ENCODE measurements at places on chromosomes 1 and 21.

DNA sequence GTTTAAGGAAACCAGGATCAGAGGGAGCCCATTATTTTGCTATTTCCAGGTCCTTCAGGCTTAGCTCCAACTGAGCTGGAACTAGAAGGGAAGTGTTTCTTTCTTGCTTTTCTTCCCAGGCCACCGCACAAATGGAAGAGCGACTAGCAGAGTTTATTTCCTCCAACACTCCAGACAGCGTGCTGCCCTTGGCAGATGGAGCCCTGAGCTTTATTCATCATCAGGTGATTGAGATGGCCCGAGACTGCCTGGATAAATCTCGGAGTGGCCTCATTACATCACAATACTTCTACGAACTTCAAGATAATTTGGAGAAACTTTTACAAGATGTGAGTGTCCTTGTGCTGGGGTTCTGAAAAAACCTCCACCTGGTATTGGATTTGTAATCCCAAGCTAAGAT, 121.8 kb downstream of the PIK3R3 start:
- DNase-seq: no peak

DNA sequence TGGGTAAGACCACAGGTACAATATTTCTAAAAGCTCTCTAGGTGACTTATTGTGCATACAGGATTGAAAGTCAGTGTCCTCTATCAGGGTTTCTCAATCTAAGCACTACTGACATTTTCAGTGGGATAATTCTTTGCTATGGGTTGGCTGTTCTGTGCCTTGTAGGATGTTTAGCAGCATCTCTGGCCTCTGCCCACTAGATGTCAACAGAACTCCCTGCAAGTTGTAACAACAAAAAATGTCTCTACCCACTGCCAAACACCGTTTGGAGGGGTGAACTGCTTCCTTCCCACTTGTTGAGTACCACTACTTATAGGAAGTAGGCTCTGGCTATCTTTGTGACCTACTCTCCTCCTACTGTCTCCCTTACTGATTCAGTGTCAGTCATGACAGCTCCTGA, 90.1 kb upstream of the ZRANB2 start:
- no peak for DNase-seq

DNA sequence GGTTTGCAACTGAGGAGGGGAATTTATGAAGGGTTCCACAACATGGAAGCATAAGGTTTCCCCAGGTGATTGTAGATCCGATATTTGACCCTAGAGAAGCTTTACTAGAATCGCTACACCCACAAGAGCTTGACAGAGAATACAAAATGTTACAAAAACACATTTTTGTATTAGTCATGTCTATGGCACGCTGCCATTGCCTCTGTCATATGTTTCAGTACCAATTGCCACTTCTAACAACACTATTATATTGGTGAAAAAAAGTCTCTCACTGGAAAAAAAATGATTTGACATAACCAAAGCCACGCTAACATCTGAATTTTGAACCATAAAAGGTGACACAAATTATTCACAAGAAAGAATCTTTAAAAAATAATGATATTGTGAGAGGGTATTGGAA, 214.5 kb downstream of the KCNT2 start:
- DNase-seq: no peak

DNA sequence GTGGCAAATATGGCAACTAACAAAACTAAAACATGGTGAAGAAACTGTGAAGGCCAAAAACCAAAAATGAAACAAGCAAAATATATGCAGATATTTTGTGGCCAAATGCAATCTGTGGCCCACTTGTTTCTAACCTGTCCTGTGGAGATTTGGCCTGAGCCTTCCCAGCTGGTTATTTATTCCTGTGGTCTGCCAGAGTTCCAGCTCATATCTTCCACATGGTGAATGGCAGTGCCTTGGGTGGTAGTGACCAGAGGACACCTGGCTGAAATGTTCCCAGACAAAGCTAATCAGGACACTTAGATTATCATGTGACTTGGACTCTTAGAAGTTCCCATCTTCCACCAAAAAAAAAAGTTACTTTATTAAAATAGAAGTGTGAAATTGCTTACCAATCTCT, 39.7 kb downstream of the RNASEL start:
- no peak for DNase-seq

DNA sequence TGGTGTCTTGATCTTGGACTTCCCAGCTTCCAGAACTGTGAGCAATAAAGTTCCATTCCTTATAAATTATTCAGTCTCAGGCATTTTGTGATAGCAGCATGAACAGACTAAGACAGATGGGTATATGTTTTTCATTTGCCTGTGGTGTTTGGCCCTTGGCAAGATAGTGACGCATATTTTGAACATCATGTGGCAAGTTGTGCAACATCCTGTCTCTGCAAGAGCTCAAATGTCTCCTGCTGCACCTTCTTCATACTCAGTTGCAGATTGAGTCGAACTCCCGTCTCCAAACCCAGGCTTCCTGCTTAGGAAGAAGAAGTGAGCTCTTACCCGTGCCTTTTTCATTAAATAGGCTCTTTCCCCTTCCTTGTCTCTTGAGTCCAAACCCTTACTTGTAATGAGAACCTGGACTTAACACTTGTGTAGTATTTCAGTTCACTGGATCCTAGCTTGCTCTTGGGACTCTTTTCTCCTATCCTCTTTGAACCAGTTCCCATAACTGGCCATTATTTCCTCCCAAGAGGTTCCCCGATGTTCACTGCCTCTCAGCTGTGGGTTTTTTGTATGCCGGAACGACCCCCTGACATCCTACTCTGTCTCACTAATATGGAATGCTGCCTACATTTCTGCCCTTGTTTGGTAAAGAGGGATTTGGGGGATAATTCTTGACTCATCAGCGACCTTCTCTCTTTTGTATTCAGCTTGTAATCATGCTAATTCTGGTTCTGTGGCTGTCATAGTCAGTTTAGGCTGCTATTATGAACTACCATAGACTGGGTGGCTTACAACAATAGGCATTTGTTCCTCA, 125.0 kb upstream of the KCNK2 start:
- DNase-seq: no peak

GRCh38 chr1:44632598-44632997, 41.7 kb downstream of the TMEM53 start:
- DNase-seq: no peak

DNA sequence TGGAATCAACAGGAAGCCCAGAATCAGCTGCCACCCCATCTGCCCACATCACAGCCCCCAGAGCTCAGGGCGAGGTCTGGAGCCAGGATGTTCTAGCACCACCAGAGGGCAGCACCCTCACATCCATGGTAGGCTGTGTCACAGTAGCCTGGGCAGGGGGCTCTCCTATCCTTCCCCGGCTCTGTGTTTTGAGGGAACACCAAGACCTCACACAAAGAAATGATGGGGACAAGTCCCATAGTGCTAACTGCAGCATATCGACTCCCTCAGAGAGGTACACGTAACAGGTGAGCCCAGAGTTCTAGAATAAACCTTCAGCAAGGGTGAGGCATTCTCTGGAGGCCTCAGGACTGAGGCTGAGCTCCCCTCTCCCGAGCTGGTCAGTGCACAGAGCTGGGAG, 2.3 kb upstream of the KCNC4 start:
- peak; percentile 77 for DNase-seq

- DNase-seq: no peak
Measured at GRCh38 chr1:29858646-29859045, 622.3 kb downstream of the PTPRU start.

DNA sequence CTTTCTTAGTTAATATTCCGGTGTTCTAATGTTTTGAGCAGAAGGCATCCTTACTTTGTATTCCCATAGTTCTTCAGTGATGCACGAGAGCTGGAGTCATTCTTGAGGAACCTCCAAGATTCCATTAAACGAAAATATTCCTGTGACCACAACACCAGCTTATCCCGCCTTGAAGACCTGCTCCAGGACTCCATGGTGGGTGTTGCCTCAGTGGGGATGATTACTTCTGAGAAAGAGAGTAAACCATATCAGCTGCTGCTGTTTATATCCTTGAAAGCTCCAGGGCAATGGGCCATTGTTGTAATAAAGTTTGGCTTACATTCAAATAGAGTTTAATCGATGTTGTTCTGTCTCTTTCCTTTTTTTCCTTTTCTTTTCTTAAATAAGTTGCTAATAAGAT, 93.1 kb downstream of the MACF1 start:
- no peak for DNase-seq

DNA sequence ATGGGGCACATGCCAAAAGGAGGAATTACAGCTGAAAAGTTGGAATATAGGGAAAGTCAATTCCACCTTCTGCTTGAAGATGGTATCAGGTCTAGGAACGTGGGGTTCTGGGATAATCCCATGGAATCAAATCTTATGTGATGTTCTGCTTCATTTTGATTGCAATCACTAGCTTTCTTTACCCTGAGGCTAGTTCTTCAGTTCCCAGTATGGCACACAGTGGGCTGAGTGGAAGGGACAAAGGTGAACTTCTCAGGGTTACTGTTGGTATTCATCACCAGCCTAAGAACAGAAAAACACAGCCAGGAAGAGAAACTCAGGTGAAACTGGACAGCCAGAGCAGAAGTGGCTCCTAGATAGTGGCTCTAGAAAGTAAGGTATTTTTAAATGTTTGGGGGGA, 117.8 kb downstream of the TNFSF18 start:
- no peak for DNase-seq

DNA sequence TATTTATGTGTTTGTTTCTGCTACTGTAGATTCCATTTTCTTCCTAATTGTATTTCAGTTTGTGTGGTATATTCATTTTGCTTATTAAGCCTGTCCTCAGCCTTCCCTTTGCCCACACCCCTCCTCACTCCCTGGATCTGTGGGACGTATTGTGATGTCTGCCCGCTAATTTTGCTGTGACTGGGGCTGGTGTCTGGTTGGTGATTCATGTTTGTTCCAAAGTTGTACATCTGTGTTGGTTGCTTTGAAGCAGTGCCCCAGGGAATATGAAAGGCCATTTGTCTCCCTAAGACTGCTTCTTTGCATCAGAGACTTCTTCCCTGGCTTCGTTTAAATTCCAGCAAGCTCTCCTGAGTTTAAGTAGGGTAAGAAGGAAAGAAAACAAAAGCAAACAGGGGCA, 289.5 kb upstream of the SGIP1 start:
- no peak for DNase-seq

All from stimulated activated CD4-positive, alpha-beta T cell treated with anti-CD3 and anti-CD28 coated beads, Interleukin-12 subunit alpha, Interleukin-12 subunit beta, amount 100 ng/mL, for 4 hours (primary cell).